ENCODE measurements at places on chromosomes 12 and 14.

- DNase-seq = peak; percentile 36
Observed at GRCh38 chr12:47767216-47767724, 5.8 kb upstream of the SLC48A1 start.

DNA sequence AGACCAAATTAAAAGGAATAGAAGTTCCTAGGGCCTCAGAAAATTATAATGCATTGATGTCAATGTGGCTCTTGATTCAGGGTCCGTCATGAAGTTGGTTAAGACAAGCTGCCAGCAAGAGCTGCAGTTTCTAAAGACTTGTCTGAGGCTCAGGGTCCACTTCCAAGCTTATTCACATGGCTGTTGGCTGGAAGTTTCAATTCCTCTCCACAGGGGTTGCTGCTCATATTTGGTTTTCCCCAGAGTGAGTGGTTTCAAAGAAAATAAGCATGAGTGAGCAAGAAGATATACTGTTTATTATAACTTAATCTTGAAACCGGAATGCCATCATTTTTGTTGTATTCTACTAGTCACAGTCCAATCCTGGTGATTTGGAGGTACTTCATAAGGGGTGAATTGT is 1247.4 kb downstream of the LRFN5 start:
- DNase-seq = no peak

GRCh38 chr12:210277-211141 is 3.4 kb downstream of the SLC6A12 start:
- no peak for DNase-seq

DNA sequence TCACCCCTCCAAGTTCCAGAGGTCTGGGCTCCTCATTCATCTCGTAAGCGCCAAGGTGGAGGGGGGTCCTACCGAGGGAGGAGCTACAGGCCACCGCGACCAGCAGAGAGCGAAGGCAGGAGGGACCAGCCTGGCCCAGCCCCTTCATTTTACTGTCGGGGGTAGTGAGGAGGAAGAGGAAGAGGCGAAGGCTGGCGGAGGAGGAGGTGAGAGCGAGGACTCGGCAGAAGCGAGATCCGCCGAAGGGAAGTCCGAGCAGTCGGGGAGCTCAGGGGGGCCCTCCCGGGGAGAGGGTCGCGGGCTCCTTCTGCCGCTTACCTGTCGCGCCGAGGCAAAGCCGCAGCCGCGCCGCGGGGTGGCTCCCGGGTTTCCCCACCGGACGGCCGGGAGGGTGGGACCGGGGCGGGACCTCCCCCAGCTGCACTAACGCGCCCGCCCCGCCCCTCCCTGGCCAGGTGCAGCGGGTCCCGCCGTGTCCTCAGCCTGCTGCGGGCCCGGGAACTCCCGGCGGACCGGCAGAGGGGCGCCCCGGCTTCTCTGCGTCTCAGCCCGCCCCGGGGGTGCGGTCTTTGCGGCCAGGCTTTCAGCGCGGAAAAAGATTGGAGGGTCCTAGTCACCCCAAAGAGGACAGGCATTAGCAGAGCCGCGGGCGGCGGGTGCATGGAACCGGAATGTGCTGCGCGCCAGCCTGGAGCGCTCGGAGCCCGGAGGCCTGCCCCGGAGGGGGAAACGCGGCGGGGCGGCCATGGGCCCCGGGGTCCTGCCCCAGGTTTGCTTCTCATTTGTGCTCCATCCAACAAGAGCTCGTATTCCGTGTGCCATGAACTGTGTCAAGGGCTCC is at the start of gene GALNT6:
GALNT6 (minus strand) TSS at position 124 of the 841 bp plus-strand sequence. CDS start 11,625 bp downstream, outside the sequence.
- peak; percentile 50 for DNase-seq

DNA sequence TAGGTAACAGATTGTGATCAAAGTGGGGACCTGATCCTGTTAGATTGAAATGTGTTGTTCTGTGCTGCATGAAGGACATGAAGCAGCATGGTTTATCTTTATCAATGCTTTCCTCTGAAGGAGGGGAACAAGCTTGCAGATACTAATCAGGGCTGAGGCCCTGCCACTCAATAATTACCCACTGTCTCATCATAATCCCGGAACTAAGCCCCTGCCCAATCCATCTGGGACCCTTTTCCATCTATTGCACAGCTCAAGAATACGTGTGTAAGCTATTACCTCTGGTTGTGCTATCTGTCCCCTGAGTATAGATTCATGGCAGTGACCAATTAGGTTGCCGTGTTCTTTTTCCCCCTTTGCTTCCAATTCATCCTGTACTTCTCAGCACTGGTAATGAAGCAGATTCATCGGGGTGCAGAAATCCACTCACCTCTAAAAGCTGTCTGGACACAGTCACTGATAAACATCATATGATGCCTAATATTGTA is 67.8 kb downstream of the OTX2 start:
- no peak for DNase-seq

DNA sequence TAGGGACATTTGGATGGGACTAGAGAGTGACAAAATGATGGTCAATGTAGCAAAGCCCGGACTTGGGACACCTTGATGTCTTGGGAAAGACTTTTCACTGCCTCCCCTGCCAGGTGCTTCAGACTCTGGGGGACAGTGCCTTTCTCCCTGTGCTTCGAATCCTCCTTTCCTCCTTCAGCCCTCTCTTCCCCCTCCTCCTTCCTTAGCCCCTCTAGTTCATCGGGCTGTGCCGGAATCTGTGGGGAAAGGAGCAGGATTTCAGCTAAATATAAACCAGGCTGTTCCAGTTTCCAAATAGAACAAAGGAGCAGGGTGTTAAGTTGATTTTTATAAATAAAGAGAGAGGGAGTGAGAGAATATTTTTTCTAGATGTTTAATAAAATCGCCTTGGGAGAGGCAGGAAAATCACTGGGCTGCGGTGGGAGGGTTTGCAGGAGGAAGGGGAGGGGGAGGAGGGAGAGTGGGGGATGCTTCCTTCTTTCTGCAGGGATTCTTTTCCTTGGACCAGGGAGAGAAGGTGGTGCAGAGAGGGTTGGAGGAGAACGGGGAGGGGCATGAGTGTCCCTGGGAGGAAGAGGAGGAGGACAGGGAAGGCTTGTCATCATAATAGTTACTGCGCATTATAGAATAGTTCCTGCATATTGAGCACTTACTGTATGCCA is 21.3 kb upstream of the CABP1 start:
- DNase-seq = no peak

All from activated CD8-positive, alpha-beta memory T cell treated with anti-CD3 and anti-CD28 coated beads for 48 hours (primary cell).